ENCODE measurements at places on chromosomes 5 and 9.
A peak's percentile ranks its signal among the peaks of the same experiment; 100 is the strongest.

DNA sequence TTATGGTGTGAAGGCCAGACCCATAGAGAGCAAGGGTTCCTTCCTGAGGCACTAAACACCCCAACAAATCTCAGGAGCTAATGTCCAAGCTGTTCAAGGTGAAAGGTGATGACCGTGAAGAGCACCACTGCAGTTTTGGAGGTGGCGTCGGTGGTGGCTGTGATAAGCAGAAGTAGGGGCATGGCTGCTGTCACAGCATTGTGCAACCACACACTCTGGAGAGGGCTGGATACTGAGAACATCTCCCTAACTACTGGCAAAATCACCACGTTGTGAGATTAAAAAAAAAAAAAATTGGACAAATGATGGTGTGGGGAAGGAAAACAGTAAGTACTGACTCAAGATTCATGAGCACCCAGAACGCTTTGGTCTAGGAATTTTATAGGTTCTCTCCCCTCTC lies 156.5 kb downstream of the PJA2 start:
- no peak for DNase-seq

DNA sequence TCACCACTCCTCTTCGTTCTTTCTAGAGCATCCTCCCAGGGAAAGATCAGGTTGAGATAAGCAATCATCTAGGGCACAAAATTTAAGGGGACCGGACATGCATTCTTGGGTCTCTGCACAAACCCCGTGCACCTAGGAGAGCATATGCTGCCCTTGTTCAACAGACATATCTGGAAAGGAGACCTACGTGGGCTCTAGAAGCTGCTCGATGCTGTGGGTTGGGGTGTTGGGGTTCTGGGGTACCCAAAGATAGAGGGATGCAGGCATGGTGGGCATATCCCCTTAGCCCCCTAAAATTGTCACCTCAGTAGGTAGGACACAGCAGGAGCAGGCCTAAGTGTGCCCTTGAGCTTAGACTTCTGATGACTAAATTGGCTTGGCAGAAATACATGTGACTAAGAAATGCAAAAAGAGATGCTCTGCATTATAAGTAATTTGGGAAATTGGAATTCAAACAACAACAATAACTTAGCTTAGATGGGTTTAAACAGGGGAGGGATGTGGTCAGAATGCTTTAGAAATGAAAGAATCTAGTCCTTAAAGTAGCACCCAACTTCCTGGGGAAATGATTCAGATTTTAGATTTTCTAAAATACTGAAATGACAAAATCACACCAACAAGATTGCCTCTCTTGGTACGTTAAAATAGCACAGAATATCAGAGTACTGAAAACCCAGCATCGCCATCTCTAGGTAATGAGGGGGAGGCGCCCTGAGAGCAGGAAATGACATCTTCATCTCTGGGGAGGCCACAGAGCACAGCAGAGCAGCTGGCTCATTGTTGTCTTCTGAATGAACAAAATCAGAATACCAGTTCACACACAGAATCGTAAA lies 172.3 kb downstream of the GNA14 start:
- DNase-seq: no peak

- DNase-seq: no peak
Measured at GRCh38 chr5:1736889-1737711, 62.5 kb downstream of the MRPL36 start.

GRCh38 chr9:112078432-112078831 lies 96.7 kb downstream of the SUSD1 start:
- no peak for DNase-seq

- no peak for DNase-seq
Measured at GRCh38 chr9:90611568-90611967, 31.1 kb downstream of the DIRAS2 start.

GRCh38 chr9:89185980-89186379 lies 7.4 kb upstream of the SHC3 start:
- no peak for DNase-seq

GRCh38 chr5:141880961-141881801 lies 3.0 kb upstream of the PCDH1 start:
- no peak for DNase-seq

DNA sequence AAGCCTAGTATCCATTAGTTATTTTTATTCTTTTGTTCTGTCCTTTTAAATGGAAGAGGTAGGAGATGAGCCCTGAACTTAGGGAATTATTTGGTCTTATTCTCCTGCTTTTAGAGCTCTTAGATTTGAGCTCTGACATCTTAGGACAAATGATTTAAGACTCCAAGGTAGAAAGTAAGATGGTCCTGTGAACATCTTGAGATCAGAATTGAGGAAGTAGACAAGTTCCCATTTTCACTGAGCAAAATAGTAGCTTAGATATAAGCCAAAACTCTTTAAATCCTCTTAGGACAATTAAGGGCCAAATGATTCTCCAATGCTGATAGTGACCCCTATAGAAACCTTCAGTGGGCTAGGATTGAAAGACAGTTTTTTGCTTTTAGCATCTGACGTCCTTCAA lies 53.0 kb upstream of the RUSC2 start:
- no peak for DNase-seq

- no peak for DNase-seq
Measured at GRCh38 chr9:78132701-78133058, 101.1 kb upstream of the GNAQ start.

- no peak for DNase-seq
Measured at GRCh38 chr9:130938652-130939404, at the start of gene FIBCD1. Gene FIBCD1 (minus strand): TSS chr9:130939247. CDS start chr9:130938607, 640 bp downstream.

DNA sequence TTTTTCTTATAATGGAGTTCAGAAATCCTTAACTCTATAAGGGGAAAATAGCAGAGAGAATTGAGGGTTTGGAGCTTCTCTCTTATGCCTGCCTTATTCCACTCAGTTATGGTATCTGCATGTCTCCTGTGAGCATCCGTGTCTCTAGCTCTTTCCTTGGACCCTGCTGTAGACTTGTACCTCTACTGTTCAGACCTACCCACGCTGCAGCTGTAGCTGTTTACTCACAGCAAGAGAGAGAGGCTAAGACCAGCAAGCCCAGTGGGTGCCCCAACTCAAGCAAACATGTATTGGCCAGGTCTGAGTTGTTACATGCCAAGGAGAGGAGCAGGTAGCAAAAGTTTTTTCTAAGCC lies 7.1 kb upstream of the PCSK1 start:
- no peak for DNase-seq

GRCh38 chr5:15560421-15560820 lies 60.4 kb downstream of the FBXL7 start:
- no peak for DNase-seq

- no peak for DNase-seq
Measured at GRCh38 chr5:125587631-125588030, 835.6 kb upstream of the GRAMD2B start.

DNA sequence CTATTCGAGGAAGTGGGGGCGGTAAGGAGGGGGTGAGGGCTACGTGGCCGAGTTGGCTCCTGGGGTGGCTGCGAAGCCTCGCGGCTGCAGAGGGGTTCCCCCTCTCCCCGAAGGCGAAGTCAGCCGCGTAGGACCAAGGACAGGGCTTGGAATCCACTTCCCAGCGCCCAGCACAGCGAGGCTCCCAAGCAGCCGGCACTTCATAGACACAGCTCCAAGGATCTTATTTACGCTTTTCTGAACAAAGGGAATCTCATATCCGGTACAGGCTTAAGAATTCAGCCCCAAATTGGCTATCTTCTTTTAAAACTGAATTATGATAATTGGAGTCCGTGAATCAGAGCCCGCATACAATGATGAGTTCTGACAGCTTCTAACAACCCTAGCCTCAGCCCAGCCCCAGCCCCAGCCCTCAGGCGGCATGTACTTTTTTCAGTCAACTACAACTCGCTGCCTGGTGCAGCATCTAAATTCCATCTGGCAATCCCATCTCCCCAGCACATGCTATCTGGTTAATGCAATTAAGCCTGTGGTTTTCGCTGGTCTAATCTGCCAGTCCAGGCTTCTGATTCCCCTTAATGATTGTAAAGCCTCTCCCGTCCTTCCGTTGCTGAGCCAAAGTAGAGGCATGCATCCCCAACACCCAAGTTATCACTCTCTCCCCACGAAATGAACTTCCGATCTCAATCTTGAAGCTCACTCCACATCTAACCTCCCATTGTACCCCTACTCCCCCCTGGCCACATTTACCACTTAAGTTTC lies 1.0 kb downstream of the ELAVL2 start:
- no peak for DNase-seq

- DNase-seq: peak; percentile 34
Measured at GRCh38 chr9:133634081-133634691, 2.0 kb upstream of the DBH start.

GRCh38 chr5:117454716-117455212 lies 880.1 kb upstream of the SEMA6A start:
- DNase-seq: peak; percentile 31

GRCh38 chr9:15155826-15156225 lies 151.2 kb downstream of the TTC39B start:
- no peak for DNase-seq

- peak; percentile 7 for DNase-seq
Measured at GRCh38 chr5:32687499-32687831, 23.7 kb upstream of the NPR3 start.

DNA sequence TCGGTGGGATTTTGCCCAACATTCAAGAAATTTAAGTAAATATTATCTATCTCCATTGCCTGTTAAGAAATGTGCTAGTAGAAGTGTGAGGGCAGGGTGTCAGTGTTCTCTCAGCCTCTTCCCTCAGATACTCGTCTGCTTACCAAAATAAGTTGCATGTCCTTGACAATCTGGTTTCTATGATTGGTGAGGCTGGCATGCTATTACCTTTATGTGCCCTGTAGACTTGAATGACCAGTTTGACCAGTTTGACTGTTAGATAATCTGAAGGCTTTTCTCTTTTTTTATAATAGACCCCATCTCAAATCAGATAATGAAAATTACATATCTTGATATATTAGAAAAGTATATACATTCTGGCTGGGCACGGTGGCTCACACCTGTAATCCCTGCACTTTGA lies 348 bp downstream of the CATSPER3 start:
- DNase-seq: no peak

DNA sequence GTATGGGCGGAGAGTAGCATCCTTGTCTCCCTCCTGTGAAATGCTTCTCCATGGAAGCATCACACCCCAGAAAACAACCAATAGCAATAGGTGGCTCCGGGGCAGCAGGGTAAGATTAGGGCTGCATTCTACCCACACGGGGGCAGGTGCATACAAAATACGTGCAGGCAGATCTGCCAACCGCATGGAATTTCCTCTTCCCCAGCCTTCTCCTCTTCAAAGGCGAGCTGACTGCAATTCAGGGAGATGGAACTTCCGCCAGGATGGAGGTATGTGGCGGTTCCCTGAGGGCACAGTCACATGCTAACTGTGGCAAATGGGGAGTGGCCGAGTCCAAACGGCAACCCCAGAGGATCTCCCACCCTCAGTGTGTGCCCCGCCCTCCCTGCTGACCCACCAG lies 81.5 kb downstream of the LMNB1 start:
- DNase-seq: no peak

DNA sequence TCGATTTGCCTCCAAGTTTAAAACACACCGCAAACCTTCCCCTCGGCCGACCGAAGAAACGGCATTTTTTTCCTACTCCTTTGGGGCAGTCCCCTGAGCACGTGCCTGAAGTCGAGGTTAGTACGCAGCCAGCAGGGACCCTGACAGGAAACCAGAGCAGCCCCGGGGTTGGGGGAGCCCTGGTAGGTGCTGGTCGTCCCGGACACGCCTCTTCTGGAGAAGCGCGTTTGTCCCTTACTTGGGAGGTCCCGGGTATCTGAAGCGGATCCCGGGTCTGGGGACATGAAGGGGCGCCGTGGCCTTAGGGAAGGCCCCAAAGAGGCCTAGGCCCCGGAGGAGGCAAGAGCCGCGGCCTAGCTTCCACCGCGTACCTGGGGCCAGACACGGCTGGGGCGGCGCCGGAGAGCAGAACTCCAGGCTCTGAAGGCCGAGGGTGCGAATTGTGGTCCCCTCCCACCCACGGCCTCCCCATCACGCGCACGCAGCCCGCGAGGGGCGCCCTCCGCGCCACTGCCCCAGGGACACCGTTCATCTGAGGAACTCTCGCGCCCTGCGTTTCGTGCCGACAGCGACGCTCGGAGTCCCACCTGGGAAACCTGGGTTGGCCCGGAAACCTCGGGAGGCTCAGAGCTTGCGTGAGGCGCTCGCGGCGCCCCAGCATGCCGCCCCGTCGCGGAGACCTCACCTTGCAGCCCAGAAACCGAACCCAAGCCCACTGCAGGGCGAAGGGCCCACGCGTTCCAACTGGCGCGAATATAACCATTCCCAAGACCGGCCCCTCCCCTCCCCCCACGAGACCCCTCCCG lies 10.4 kb downstream of the OTP start:
- DNase-seq: no peak

- DNase-seq: no peak
Measured at GRCh38 chr5:5695266-5695665, 272.8 kb downstream of the ICE1 start.

DNA sequence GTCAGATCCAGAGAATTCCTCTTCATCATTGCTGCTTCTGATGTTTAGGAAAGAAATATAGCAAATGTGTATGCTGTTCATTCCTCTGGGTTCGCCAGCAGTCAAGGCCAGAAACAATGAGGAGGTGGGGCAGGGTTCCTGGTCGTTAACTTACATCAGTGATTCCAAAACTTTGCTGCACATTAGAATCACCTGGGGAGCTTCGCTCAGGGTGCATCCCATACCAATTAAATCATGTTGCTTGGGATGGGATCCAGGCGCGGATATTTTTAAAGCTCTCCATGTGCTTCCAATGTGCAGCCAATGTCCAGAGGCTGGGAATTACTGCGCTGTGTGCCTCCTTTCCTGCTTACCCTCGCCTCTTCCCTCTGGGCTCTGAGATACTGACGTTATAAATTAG lies 227.9 kb upstream of the KLF9 start:
- DNase-seq: no peak

DNA sequence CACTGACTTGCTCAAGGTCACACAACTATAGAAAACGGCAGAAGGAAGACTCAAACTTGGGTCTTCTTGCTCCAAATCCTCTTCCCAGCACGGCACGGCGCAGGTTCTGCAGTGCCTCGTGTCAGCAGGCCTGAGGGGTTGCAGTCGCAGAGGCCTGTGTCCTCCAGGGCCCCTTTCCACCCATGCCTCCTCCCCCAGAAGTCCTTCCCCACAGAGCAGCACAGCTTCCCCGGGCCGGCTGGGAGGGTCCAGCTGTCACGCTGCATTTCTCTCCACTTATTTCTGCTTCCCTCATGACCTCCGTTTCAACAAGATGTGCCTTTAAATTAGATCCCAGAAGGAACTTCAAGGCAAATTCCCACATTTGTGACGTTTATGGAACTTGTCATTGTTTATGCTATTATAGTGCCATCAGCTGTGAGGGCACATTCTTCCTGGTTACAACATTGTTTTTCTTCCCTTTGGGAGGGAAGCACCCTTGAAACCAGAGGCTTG lies 148.4 kb downstream of the C5orf15 start:
- no peak for DNase-seq

DNA sequence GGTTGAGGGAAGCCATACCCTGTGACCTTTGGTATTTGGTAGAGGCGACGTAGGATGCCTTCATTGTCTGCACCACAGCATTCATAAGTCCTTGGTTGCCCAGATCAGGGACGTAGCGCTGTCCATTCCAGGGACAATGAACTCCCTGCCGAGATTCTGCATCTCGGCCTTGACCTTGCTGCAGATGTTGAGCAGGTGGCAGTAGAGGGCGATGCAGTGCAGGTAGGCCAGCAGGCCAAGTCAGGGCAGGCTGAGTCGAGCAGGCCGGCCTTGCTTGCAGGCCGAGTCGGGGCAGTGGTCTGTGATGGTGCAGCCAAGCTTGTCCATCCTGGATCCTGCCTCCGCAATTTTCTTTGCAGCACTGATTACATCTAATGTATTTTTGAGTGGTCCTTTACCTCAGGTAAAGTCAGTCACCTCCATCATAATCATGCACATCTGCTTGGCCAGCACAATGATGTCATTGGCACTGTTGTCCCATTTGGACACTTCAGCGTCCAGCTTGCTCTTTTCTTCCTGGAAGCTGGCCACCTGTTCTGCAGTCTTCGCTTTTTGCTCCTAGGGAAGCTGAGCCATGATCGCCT lies 93.4 kb upstream of the CCDC112 start:
- no peak for DNase-seq

Data from SHP77 treated with DMSO at 0.1 percent for 48 hours (cell line).